ENCODE measurements at places on chromosomes 2 and 18.

DNA sequence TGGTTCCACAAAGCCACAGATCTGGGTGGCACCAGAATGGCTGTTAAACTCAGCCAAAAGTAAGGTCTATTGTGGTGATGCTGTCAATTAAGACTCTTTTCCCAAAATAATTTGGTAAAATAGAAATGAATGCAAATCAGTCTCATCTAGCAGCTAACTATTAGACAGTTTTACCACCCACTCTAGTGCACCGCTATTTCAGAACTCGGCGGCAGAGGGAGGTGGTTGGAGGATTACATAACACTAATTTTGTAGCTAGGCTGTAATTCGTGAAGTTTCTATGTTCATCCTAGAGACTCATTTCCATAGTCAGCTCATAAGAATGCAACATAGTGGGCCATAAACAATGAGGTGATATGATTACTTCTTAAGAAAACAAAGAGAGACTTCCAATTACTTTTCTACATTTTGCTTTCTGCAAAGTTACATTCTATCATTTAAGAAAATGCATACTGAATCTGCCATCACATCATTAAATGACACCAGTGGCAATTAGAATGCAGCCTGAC lies 413.8 kb downstream of the FBXO15 start:
- DNase-seq = no peak

- no peak for DNase-seq
These were observed 5.2 kb downstream of the RTTN start for GRCh38 chr18:70200286-70200685.

DNA sequence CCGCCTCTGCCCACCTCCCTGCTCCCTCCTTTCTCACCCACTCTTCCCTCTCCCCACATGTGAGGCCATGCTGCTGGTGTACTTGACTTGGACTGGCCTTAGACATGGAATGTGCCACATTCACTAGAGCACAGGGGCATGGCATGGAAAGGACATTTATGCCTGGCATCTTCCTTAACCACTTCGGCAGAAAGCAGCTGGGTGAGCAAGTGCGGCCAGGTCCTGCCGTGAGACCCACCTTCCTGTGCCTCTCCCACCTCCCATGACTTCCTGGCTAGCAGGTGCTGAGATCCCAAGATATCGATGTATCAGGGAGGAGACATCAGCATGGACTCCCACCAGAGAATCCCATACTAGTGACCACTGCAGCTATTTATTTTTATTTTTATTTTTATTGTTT lies 13.0 kb downstream of the GPR55 start:
- no peak for DNase-seq

DNA sequence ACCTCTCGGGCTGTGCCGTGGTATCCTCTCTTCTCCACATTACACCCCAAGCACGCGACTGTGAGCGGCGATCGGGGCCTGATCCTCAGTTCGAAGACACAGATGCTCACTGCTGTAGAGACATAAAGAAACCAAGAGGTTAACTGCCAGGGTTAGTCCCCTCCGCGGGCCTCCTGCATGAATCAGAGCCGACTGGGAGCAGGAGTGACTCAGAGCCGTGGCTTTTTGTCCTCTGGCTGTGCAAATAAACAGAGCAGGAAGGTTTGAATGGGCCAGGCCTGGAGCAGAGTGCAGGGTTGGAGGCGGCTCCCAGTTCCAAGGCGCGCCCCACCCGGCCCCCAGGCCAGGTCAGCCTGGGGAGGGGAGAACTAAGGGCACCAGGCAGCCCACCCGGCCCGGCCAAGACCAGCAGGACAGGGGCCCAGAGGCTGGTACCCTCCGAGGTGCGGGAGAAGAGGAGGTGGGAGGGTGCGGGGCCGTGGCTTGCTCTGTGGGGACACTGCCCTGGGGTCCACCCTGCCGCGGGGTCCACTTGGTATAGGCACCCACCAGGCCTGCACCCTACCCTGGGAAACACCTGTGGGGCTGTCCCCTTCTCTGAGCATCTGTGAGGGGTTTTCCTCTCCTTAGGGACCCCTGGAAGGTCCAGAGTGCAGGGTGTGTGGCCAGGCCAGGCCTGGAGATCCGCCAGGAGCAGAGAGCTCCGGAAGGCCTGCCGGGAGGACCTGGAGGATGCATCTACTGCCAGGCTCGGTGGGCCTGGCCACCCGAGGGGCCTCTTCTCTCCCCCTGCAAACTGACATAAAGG lies 16.5 kb downstream of the TWIST2 start:
- peak; percentile 96 for DNase-seq

DNA sequence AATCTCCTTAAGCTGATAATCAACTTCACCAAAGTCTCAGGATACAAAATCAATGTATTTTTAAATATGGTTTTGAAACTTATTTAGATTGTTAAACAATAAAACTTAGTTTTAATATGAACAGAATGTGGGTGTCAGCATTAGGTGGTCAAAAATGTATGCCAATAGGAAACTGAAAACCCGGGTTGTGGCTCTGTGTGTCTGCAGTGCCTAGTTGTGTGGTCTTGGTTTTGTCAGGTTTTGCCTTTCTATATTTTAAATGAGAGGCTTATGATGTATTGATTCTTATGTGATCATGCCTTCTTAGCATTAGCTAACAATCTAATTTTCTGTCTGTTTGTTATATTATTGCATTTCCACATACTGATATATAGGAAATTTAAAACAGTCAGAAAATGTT lies 227.8 kb downstream of the ZNF407 start:
- DNase-seq = no peak

DNA sequence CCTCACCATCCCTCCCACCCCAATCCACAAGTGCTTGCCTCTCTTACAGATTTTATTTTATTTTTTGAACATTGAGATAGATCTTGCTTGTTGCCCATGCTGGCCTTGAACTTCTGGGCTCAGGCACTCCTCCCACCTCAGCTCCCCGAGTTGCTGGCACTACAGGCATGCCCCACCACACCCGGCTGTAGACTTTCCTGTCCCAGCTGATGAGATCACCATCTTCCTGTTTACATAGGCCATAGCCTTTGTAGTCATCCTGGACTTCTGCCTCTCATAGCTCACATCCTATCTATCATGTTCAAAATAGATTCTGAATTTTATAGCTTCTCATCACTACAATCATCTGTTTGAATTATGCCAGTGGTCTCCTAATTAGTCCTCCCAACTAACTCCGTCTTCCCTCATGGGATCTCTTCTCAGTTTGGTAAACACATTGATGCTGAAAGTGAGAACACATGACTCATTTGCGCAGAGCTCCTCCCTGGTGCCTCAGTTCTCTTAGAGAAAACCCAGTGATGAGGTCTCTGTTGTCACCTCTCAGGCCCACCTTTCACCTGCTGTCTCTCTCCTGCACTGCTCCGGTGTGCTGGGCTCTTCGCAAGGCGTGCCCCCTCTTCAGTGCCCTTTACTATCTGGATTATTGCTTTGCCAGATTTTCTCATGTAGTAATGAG lies 243.0 kb downstream of the ZNF407 start:
- DNase-seq = peak; percentile 81

- no peak for DNase-seq
These were observed 60.1 kb upstream of the CD28 start for GRCh38 chr2:203646266-203646864.

DNA sequence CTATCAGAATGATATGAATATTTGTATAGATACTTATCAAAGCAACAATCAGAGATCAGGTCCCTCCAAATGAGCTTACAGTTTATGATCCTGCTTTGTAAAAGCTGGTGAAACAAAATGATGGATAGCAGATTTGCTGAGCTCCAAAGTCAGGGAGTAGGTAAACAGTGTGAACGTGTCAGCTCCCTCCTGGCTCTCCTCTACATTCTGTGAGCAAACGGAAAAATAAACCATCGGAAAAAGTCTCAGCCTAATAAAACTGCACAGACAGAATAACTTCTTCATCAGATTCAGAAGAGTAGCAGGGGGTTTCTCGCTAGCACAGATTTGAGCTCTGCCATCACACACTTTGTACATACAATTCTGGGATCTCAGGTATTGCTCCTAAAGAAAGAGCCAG lies 51.3 kb downstream of the BCL11A start:
- no peak for DNase-seq

GRCh38 chr2:176535467-176536113 lies 266.3 kb downstream of the MTX2 start:
- peak; percentile 69 for DNase-seq

Data from PC-3 (cell line).